Cortex of kidney (tissue), 1 donor: ENCODE measurements at places on chromosomes 2 and 18.

GRCh38 chr2:236170590-236171165 is 2.5 kb upstream of the GBX2 start:
- DNase-seq = no peak

- DNase-seq = no peak
Measured at GRCh38 chr18:30135938-30136337, 906.6 kb downstream of the DSC3 start.

DNA sequence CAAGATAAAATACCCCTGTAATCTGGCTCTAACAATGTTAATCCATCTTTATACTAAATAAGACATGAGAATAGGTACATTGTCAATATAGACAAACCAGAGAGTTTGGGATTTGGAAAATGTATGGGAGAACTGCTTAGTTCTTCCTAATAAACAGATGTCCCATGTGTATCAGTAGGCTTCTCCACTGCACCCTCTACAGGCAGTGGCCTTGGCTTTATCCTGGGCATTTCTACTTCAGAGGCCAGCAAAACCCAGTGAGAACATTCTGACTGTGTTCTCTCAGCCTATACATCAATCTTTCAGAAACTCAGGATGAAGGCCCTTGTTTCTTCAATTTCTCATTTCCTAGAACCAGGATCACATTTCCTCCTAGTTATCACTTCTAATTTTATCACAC is 1167.5 kb upstream of the ACVR2A start:
- no peak for DNase-seq

DNA sequence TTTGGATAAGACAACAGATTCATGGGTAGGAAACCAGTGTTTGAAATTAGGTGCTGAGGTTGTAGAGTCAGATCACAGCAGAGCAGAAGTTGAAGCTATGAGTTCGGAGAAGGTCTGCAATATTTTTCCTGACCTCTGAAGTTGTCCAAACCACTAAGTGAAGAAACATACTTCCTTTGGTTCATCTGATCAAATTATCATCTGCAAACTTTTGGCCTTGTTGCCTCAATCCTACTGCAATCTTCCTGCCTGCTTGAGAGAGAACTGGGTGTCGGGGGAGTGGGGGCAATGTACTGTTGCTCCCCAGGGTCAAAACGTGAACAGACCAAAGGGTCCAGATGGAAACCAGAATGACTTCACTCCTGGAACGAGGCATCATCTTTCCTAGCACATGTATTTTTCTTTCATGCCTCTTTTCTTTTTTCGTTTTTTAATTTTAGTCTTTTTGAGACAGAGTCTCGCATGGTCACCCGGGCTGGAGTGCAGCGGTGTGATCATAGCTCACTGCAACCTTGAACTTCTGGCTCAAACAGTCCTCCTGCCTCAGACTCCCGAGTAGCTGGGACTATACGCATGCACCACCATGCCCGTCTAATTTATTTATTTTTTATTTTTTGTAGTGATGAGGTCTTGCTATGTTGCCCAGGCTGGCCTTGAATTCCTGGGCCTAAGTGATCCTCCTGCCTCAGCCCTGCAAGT is 42.7 kb downstream of the RAB31 start:
- DNase-seq = no peak

DNA sequence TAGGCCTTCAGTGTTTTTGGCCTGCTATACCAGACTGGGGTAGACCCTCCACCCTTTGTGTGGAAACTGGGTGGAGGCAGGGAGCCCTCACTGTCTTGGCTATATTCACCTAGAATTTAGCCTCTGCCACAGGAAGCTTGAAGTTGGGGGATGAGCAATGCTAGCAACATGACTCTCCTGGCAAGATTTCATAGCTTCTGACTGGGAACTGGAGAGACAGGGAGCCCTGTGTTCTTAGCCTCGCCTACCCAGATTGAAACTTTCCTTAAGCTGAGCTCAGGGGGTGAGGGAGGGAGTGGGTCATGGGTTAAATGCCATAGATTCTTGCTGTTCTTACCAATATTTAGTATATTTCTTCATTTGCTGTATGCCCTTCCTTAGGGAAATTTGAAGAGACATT is 46.8 kb upstream of the FAM98A start:
- DNase-seq = no peak

- DNase-seq = no peak
Measured at GRCh38 chr18:61459896-61460648, 126.8 kb downstream of the CDH20 start.

DNA sequence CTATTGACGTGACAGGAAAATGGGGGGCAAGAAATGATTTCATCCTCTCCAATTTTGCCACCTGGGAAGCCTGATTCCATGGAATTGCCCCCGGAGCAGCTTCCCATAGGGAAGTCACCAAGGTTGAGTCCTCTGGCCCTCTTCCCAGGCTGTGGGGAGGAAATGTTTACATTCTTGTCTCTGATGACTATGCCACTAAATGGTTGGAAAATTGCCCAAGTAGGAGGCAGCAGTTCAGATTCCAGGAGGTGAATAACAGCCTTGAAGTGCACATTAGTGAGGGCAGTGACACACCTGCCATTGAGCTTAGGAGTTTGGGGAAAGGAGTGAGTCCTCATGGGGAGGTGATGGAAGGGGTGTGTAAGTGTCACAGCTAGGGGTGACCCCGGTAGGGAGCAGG is 449.2 kb upstream of the DCC start:
- no peak for DNase-seq

- no peak for DNase-seq
Measured at GRCh38 chr2:214542866-214543265, 132.0 kb downstream of the VWC2L start.

DNA sequence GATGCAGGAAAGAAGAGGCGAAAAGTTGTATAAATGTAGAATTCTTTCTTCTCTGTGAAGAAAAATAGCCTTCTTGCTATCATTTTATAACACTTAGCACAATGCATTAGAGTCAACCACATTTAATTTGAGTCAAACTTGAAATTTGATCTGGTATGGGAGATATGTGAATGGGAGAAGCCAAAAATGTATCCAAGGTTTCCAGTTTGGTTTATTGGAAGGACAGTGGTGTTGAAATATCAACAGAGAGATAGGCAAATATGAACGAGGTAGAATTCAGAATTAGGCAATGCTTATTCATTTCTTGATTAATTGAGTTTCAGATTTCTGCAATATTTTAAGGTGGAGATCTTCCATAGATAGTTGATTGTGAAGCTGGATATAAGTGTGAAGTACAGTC is 991.9 kb upstream of the CHAC2 start:
- no peak for DNase-seq

- DNase-seq = no peak
Measured at GRCh38 chr2:45009303-45009927, at the start of gene SIX2. Gene SIX2 (minus strand): TSS chr2:45009452. CDS start chr2:45009110, 342 bp downstream.

DNA sequence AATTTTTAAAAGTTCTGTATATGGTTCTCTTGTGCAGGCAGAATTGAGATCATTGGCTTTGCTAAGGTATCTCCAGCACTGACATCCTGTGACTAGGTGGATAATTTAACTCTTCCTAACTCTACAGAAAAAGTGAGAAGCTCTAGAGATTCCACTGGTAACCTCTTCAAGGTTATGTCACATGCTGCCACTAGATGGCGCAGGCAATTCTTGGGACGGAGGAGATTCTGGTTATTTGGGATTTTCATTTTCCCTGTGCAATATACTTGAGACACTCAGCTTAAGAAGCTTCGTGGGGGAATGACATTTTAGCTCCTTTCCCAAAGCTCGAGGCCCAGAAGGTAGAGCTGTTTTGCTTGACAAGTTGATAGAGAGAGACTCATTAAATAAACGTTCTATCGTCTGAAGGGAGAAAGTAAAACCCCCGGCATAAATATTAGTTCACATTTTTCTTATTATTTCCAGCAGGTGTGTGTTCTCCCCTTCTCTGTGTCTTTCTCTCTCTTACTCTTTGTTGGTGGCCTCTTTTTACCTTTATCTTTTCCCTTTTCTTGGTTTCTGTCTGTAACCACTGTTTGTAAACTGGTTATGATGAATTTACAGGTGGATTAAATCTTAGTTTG is 26.6 kb upstream of the LANCL1 start:
- no peak for DNase-seq

GRCh38 chr2:68776124-68776523 is 41.5 kb downstream of the ARHGAP25 start:
- DNase-seq = no peak

- no peak for DNase-seq
Measured at GRCh38 chr18:14961991-14962390, 214.0 kb downstream of the ANKRD30B start.

DNA sequence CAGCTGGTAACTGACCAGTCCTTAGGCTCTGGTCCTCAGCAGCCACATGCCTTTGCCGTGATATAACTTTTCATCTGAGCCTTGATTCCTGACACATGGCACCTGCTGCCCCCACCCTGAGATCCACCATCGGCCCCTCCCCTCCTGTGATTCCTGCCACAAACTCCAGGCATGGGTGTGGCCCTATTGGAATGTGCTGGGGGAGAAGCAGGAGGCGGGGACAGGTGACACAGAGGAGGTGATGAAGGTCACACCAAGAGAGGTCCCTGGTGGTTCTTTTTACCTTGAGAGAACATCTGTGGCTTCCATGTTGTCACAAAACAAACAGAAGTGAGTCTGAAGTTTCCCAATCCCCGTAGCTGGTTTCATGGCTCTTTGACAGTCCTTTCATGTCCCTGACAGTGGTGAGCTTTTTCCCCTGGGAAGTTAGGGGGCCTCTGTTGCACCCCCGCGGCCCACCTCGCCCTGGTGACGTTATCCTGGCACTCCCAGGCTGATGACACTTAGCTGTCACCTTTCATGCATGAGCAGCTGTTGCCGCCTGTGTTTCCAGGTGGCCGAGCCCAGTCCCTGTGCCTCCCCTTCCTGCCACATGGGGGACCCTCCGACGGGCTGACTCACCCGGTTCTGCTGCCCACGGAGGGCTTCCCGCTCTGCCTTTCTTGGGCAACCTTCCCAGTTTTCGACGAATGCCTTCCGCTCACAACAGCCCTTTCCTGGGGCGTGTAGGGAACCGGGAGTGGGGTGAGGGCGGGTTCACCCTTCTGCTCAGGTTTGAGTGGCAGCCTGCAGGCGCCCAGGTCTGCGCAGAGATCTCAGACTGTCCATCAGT is 66.3 kb upstream of the GLI2 start:
- no peak for DNase-seq

DNA sequence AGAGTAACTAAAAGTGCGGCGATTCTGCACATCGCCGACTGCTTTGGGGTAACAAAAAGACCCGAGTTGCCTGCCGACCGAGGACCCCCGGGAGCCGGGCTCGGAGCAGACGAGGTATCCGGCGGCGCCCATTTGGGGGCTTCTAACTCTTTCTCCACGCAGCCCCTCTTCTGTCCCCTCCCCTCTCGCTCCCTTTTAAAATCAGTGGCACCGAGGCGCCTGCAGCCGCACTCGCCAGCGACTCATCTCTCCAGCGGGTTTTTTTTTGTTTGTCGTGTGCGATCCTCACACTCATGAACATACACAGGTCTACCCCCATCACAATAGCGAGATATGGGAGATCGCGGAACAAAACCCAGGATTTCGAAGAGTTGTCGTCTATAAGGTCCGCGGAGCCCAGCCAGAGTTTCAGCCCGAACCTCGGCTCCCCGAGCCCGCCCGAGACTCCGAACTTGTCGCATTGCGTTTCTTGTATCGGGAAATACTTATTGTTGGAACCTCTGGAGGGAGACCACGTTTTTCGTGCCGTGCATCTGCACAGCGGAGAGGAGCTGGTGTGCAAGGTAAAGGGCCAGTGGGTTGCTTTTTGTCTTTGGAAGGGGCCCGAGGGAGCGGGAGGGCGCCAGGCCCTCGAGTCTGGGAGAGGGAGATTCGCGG is 1.4 kb downstream of the TRIB2 start:
- no peak for DNase-seq

GRCh38 chr2:67877301-67877700 is 185.5 kb downstream of the C1D start:
- DNase-seq = no peak

DNA sequence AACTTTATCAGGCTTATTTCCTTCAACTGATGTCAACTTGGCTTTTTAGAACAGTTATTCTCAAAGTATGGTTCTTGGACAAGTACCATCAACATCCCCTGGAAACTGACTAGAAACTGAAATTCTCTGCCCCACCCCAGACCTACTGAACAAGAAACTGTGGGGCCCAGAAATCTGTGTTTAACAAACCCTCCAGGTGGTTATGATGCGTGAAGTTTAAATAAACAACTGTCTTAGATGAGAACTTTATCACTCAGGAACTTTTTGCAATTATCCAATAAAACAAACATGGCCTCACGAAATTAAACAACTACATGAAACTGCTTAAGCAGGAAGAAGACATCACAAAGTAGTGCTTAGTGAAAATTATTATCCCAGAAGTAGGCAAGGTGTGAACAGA is 4.4 kb downstream of the HIBCH start:
- DNase-seq = no peak

DNA sequence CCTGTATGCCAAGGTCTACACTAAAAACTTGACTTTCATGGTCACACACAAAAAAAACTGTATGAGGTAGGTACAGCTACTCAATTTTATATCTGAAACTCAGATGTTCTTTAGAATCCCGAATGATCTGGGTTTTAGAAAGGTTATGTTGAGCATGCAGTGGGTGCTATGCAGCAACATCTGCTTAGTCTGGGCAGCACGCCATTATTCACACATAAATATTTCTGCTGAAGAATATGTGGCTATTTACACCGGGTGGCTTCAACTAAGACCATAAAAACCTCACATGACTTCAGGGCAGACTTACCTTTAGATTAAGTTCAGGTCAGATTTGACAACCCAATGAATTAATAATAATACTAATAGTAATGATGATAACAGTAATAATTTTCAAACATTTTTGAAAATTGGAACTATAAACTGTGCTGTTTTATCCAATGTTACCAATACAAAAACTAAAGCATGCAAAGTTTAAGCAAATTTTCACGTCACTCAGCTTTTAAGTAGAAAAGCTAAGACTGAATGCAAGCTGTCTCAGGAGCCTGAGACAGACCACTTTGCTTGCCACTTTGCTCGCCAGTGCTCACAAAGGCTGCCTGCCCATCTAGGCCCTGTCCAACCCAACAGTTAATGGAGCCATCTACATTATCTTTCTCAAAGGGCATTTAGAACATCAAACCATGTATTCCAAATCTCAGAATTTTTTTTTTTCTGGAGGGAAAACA is 292.0 kb downstream of the CNTNAP5 start:
- no peak for DNase-seq

DNA sequence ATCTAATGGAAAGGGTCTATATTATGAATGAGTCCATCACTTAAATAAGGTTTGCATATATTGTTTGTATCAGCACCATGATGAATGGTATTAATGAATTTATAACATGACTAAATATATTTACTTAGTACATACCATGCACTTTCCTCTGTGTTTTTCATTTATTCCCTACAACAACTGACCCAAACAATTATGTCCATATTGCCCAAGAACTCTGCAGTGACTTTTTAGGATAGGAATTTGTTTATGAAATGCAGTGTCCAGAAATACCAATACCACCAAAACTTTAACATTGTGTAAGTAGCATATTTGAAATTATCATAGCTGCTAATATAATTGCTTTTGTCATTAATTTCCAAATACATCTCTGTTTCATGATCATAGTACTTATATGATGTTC is 119.7 kb downstream of the WDR7 start:
- DNase-seq = no peak
